ENCODE measurements at places on chromosomes 1 and 21. TPM values are rescaled to one million over a fixed set of nuclear protein-coding genes. Genes with fewer than 3 reads are reported as not detected.

USH2A gene
- not detected for total RNA-seq

OR2T33 gene
- not detected for total RNA-seq

GPR3 gene
- 2.1 TPM for total RNA-seq

ZYG11A gene
- total RNA-seq: 1.1 TPM

APCS gene
- total RNA-seq: not detected

GOLT1A gene
- not detected for total RNA-seq

ADPRS gene
- 26.2 TPM for total RNA-seq

FCRL6 gene
- not detected for total RNA-seq

AK5 gene
- total RNA-seq: 8.2 TPM

E2F2 gene
- total RNA-seq: 3.9 TPM

CSF1 gene
- total RNA-seq: 11.4 TPM
